T follicular helper cell (primary cell): ENCODE measurements at places on chromosomes 4 and X.

- no peak for DNase-seq
These were observed 76.2 kb upstream of the GRXCR1 start for GRCh38 chr4:42816189-42816879.

GRCh38 chr4:2660596-2661211 lies 95.4 kb downstream of the TNIP2 start:
- DNase-seq, result no peak

GRCh38 chr4:153204247-153204671 lies at the start of gene TRIM2:
Gene TRIM2, plus strand, starts transcription at chr4:153204443. Its CDS starts 88 bp downstream, at chr4:153204531.
- no peak for DNase-seq

DNA sequence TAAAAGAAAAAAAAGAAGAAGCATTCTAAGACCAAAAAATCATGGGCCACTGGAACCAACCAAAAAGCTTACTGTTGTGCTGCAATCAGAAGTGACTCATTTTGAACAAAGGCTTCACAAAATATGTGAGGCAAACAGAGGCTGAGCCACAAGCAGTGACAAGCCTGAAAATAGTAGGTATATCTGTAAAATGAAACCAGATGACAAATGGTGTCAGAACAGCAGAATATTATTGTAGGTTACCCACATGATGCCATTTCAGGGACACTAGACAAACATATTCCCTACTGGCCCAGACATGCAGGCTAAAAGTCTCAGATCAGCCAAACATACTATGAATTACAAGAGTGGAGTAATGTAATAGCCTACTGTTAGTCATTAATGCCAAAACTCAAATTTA lies 1301.8 kb upstream of the DIAPH2 start:
- DNase-seq, result no peak

DNA sequence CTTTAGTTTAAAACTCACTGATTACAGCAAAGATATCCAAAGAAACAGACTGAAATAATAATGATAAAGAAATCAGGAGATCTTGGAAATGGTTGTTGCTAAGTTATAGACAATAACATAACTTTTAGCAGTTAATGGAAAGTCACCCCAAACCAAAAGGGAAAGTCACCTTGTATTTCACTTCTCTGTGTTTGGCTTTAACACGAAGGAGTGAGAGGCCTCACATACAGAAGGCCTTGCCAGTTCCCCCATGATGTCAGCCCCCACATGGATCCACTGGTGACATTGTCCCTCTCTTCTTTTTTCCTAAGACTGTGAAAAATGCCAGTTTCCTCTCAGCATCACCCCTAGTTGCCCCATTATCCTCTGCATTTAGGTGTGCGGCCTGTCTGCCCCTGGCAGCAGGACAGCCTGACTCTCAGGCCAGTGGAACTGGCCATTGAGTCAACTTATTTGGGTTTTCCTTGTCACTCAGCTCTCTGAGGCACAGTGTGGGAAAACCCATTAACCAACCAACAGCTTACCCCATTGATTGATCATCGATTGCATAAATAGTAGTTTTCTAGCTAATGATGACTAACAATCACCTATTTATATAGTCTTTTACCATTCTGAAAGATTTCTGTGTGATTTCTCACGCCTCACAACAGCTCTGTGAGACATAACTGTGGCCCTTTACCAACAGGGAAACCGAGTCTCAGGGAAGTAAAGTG lies 308.1 kb downstream of the PTTG2 start:
- no peak for DNase-seq

DNA sequence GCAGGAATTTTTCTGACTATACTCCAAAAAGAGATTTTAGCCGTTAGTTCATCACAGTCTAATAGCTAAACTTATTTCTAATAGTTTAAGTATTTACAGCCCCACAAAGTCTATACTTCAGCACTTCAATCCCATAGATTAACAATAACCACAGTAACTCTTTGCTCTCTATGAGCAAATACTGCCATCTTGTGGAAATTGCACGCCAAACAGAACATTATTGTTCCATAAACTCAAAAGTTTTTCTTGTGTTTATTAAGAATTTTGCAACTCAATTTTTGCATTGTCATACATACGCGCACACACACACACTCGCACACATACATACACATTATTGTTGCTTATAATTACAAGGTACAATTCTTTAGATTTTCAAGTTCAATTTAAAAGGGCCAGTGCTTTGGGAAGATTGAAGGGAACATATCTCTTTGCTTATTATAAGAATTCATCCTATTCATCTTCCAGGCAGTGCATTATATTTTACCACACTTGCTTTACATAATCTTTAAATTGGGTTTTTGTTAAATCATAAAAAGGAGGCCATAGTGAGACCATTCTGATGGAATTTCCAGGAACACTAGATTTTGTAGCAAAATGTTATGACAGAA lies 63.8 kb upstream of the ATOH1 start:
- no peak for DNase-seq

DNA sequence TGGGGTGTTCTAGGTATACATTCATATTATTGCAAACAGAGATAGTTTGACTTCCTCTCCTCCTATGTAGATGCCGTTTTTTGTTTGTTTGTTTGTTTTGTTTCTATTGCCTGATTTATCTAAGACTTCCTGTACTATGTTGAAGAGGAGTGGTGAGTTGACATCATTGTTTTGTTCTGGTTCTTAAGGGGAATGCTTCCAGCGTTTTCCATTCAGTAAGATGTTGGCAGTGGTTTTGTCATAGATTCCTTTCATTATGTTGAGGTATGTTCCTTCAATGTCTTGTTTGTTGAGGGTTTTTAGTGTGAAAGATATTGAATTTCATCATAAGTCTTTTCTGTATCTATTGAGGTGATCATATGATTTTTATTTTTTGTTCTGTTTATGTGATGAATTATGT lies 401.6 kb upstream of the EPHA5 start:
- DNase-seq, result no peak

GRCh38 chr4:172109466-172109865 lies 296.3 kb downstream of the GALNTL6 start:
- DNase-seq, result no peak
